ENCODE measurements at places on chromosomes 5 and 9.

DNA sequence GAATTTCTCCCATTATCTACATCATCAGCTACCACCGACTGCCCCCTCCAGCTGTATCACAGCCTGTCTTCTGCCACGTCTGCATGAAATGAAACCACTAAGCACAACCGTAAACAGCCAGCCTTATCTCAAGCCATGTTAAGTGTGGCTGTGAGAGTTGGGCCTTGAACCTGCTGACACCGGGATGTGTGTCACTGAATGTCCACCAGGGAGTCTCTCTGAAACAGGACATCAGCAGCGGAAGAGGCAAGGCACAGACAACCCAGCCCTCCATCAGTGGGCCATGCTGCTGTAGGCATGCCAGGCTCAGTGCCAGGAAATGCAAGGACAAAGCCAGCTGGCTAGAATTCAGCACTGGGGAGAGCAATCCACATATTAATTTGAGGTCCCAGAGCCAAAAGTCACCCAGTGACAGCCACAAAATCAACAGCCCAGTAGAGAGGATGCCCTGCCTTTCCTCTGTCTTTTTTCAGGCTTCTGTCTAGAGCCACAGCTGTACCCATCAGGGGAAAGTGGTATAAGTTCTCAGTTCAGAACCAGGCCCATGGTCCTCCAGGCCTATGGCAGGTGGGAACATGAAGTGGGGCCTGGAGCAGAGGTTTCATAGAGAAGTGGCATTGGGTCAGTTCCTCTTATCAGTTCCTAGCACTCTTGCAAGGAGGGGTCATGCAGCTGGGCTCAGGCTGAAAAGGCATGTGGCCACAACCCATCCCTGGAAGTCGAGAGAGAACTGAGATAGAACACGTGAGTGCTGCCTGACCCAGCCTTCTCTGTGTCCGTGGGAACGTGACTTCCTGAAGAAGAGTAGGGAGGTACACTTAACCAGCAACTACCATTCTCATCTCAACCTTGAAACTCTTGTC lies 199.4 kb downstream of the ESM1 start:
- DNase-seq, result no peak

DNA sequence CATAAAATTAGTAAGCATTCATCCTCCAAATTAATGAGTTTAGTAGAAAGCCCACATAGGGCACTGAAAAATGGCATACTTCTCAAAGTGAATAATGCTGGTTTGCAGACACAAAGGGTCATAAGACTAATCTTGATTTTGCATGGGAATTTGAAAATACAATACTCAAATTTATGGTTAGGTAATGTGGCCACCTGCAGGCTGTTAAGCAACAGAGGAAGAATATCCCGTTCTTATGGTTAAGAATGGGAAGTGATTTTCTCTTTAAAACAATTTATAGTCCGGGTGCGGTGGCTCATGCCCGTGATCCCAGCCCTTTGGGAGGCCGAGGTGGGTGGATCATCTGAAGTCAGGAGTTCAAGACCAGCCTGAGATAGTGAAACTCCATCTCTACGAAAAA lies 9.4 kb upstream of the PLCXD3 start:
- no peak for DNase-seq

DNA sequence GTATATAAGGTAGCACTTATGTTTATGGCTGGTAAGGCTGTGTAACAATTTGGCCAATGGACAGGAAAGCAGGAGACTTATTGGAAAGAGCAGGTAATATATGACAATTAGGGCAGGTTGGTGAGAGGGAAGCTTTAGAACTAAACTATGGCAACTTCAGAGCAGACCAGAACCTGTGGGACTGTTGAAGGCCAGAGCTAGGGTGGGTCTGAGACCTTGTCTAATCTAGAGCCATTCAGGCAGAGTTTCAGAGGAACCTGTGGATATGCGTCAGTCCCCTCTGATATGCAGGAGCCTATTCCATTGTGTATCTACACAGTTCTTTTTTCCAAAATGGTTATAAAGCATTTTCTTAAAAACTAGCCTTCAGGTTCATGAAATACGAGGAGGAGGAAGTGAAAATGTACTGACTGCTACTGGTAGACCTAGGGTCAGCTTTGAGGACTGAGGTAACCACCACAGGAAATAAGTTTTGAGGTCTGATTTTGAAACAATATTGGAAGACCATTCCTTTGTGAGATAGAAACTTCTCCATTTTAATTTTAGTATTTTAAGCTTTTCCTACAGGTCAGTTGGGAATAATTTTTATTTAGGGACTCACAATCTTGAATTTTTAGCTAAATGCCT lies 37.6 kb downstream of the ELL2 start:
- no peak for DNase-seq

DNA sequence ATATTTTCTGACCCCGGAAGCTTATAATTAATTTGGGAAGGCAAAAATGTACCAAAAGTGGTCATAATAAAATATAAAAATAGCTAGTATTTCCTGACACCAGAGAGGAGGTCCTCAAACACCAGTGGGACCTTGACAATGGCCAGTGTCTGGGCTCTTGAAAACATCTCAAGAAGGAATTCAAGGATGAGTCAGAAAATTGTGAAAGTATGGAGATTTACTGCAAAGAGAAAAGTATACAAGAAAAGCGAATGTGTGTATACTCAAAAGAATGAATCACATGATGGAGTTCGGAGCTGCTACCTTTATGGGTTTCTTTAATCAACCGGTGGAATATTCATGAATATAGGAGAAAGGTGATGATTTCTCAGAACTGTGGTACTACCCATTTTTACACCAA lies 1709.0 kb upstream of the WWC1 start:
- no peak for DNase-seq

GRCh38 chr5:131684595-131684994 lies 49.6 kb upstream of the RAPGEF6 start:
- no peak for DNase-seq

DNA sequence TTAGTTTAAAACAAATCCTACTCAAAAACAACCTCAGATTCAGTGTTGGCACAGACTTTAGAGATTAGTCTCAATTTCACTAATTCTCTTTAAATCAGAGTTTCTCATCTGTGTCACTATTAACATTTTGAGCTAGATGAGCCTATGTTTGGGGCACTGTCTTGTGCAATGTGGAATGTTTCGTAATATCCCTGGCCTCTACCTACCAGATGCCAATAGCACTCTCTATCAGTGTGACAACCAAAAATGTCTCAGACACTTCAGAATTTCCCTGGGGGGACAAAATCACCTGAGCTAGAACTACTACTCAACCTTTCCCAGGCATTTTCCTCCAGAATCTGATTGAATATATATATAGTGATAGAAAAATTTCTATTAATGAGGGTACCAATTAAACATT lies 465.2 kb upstream of the RGMB start:
- DNase-seq, result no peak

DNA sequence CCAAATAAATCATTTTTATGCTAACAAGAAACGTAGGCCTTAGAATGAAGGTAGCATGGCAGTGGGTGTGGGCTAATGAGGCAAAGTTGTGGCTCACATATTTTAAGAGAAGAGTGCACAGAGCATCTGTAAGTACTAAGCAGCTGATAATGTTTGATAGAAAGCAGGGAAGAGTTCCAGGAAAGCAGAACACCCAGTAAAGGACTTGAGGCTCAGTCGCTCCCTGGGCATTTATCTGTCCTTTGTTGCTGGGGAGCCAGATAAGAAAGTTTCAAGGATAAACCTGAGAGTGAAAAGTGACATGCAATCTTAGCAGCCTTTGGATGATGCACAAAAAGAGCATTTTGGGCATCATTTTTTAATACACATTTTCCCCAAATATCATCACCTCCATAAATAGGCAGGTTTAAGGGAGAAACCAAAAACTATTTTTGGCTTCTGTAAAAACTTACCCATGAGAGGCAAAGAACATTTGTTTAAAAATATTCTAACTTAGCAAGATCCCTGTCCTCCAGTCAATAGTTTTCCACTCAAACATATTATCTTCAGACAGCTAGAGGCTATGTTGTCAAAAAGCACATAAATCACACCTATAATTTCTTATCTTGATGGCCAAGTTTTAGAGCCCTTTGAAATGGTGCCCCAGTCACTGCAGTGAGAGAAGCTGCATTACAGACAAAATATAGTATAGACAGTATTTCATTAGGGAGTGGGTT lies 3.4 kb downstream of the FREM1 start:
- no peak for DNase-seq

DNA sequence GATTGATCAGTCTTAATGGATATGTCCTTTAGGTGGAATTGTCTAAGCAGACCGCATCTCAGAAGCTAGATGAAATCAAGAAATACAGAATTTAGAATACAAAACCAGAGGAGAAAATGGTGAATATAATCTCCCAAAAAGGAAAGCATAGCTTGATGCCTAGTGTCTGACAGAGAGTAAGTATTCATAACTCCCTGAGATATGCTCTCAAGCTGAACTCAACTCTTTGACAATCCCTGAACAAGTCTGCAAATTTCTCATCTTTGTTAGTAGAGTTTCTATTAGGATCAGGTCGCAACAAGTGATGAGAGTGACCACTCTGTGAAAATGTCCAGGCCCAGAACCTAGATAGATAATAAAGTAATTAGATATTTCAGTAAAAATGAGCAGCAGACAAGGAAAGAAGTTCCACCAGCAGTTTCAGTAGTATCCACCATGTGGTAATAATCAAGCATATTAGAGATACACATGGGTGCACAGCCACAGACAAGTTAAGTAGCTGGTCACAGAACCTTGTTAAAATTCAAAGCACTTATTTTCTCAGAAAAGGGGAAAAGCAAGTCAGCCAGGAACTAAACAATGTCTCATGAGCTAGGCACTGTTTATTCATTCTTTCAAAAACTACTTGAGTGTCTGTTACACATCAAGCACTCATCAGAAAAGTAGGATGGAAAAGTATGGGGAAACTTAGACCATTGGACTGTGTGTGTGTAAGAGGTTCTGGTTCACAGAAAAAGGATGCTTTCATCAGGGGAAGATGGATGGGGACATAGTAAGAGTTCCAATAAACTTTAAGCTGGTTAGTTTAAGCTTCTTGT lies 481.5 kb upstream of the TUSC1 start:
- DNase-seq, result no peak

GRCh38 chr5:136014049-136015002 lies 14.5 kb upstream of the TGFBI start:
- no peak for DNase-seq

DNA sequence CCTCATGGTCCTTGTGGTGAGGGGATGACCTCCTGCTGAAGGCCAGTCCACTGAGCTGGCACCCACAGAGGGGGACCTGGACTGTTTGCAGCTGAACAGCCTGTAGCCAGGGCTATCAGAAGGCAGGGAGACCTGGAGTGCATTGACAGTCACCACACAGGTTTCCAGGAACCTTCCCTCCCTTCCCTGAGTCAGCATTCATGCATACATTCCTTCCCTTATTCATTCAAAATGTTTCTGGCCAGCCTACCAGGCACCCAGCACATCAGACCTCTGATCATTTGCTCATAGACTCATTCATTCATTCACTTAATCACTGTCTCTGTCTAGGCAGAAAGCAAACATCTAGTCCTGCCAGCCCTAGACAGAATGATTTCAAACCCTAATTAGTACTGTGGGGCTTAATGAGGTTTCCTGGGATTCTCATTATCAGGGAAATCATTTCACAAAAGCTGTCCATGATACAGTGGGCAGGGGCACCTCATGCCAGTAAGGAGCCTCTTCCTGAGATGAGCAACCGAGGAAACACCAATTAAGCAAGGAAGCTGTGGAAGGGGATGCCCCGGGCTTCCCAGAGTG lies 110.1 kb upstream of the PPP1R26 start:
- no peak for DNase-seq

- DNase-seq, result no peak
Measured at GRCh38 chr5:176697267-176697933, 50.1 kb downstream of the TSPAN17 start.

GRCh38 chr5:80479713-80480112 lies 8.2 kb upstream of the FAM151B start:
- DNase-seq, result no peak

DNA sequence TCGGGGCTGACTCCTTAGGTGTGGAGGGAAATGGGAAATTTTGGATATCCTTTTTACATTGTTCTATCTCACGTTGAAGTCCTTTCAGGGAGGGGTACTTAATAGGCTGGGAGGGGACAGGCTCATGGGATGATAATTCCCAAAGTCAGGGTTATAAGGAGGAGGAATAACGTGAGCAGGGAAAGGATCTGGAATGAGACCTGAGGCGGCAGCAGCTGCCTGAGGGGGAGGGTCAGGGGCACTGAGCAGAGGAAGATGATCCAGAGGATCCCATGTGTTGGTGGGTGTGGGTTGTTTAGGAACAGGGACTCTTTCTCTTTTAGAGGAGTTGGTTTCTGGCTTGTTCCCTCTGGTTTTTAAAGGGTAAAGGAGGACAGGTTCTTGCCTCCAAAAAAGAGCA lies 18.7 kb downstream of the IFT74 start:
- no peak for DNase-seq

- no peak for DNase-seq
Measured at GRCh38 chr5:157076558-157076957, 17.6 kb upstream of the HAVCR1 start.

DNA sequence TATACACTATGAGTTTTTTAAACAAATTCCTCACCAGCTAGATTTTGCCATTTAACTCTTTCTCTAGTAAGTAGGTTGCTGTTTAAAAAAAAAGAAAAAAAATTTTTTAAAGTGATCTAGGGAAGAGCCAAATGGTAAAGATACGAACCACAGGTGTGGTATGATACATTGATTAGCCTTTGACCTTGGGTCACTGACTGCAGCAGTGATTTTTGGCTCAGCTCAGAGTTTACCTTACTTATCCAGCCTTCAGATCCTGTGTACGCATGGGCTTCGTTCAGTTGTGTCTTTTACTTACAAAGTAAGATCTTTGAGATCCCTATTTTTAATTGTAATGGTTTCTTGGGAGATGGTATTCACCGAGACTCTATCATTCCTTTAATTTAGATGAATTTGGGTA lies 12.4 kb upstream of the GNG10 start:
- no peak for DNase-seq

GRCh38 chr9:123239726-123240125 lies 28.7 kb downstream of the STRBP start:
- no peak for DNase-seq

DNA sequence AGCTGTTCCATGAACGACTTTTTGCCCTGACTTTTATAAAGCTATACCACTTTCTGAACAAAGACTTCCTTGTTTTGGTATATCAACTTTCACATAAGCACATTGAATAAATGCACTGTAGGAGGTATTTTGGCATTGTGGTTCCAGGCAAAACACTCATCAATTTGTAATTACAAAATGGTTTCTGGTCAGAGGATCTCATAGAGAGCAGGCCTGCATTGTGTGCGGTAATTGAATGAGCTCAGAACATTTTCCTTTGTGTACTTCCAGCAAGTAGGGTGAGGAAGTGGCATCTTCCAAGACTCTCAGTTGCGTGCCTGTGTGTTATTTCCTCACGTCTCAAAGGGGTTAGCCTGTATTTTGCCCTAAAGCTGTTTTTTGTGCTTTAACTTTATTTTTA lies 89.2 kb downstream of the PDE6A start:
- DNase-seq, result no peak

DNA sequence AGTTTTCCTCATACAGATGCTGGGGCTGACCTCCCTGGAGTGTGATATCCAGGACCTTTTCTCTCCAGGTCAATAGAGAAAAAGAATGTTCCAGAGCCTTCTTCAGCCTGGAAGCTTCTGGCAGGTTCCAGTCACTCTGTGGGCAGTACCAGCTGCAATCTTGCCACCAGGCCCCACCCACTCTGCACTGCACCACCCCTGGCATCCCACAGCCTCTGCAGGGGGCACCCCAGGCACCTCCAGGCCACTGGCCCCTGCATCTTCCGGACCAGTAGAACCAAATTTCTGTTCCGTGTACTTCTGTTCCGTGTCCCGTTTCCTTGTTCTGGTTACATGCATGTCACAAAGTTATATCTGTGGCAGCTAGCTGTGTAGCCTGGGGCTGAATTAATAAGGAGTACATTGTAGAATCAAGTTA lies 83.3 kb upstream of the ZBTB43 start:
- no peak for DNase-seq

GRCh38 chr9:127980060-127980705 lies 606 bp downstream of the EEIG1 start:
- DNase-seq, result no peak
